ENCODE measurements at places on chromosomes 16 and 17. TPM values are rescaled to one million over a fixed set of nuclear protein-coding genes. Genes with fewer than 3 reads are reported as not detected.

Gene C16orf96
- not detected for total RNA-seq

Gene OMG
- not detected for total RNA-seq

Gene CSH2
- total RNA-seq: not detected

Gene SLC12A3
- total RNA-seq: not detected

Gene ARSG
- total RNA-seq: 2.4 TPM

Gene CD300H
- total RNA-seq: not detected

DNA sequence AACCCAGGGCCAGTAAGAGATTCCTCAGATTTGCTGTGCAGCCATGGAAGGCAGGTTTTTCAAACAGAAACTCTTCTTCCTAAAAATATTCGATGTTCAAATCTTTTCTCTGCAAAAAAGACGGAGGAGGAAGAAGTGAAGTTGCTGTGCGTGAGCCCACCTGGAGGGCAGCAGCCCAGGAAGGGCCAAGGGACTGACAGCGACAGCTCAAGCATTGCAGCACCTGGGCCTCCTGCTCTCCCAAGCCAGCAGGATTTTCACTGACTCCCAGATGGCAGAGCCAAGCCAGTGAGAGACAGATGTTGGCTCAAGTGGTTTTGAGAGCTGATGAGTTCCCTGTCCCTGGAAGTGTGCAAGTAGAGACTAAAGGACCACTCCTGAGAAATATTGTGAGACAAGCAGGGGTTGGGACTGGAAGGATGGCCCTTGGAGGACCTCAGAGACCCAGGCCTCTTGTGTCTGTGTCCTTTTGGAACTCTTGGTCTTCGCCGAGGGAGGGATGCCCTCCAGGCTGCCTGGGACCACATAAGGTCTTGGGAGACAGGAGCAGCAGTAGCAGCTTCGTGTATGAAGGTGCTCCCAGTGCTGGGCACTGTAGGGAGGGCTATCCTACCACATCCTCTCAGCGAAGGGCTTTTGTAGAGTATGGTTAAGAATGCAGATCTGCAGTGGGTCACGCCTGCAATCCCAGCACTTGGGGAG, 29.3 kb upstream of the TNFRSF13B start:
- no peaks in the 10 kb centered on the region for H3K36me3 ChIP-seq
- H3K27me3 ChIP-seq: no peaks in the 10 kb centered on the region
- no peak for DNase-seq

- no peak for DNase-seq
- H3K27me3 ChIP-seq: peaks cover 52% of the 10 kb centered on the region
- no peak overlapping the region for H3K27ac ChIP-seq
- H3K4me1 ChIP-seq: no peaks in the 10 kb centered on the region
Measured at GRCh38 chr17:74722782-74723181, 10.1 kb upstream of the CD300LF start.

DNA sequence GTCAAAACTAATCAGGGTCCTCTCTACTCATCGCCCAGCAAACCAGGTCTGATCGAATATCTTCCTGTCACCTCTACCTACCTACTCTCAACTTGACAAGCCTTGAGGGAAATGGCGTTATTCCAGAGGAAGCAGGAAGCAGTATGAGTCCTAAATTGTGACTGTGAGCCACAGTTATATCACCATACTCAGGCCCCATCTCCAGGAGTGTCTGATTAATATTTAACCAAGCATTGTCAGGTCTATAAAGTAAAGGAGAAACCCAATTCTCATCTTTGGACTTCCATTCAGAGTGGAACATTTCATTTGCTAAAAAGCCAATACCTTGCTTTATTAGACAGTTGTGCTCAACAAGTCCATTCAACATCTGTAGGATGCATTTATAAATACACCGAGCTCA, 17.8 kb upstream of the CLEC3A start:
- H3K27ac ChIP-seq: no peak overlapping the region
- DNase-seq: no peak
- no peaks in the 10 kb centered on the region for H3K4me1 ChIP-seq
- H3K36me3 ChIP-seq: no peaks in the 10 kb centered on the region

GRCh38 chr17:81902023-81902652, at the start of gene NPB:
Gene NPB (plus strand): TSS chr17:81902238. CDS start chr17:81902278, 40 bp downstream.
- peak within 1 kb of the TSS; percentile 30 for H3K4me3 ChIP-seq
- peaks cover 41% of the 10 kb centered on the region for H3K36me3 ChIP-seq
- DNase-seq: peak; percentile 36
- H3K4me1 ChIP-seq: no peaks in the 10 kb centered on the region

GRCh38 chr17:59812139-59812538, 80.6 kb downstream of the TUBD1 start:
- H3K27me3 ChIP-seq: no peaks in the 10 kb centered on the region
- H3K27ac ChIP-seq: peak overlapping the region; percentile 6

- H3K36me3 ChIP-seq: peaks cover 19% of the 10 kb centered on the region
- no peaks in the 10 kb centered on the region for H3K27me3 ChIP-seq
- no peak overlapping the region for H3K4me3 ChIP-seq
- peaks cover 11% of the 10 kb centered on the region for H3K4me1 ChIP-seq
- H3K27ac ChIP-seq: no peak overlapping the region
Measured at GRCh38 chr17:42967925-42968324, 3.7 kb upstream of the AARSD1 start.

DNA sequence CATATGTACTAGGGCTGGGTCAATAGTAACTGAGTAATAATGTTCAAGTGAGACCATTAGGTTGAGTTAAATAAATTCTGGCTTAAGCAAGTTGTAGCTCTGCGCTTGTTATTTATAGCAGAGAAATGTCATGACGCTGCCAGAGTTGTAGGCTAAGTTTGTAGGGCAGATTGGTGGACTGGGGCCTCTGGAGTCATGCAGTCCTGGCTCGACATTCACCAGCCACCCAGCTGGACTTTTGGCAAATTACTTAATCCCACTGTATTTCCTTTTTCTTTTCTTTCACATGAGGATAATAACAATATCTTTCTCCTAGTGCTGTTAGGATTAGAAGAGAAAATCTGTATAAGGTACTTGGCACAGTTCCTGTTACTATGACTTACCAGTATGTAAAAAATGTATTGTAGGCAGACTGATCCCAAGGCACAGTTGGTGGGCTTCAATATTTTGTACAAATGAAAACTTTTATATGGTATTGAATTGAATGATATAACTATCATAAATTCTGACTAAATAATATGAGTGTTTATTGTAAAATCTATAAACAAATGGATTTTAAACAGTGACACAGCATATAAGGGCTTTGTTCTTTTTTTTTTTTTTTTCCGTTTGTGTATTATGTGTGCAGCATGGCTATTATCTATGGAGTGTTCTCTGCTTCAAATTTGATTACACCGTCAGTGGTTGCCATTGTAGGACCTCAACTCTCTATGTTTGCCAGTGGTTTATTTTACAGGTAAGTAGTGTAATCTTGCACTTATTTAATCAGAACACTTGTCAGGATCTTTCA, 2.6 kb downstream of the MFSD11 start:
- H3K27ac ChIP-seq: no peak overlapping the region
- peaks cover 40% of the 10 kb centered on the region for H3K36me3 ChIP-seq
- no peak for DNase-seq
- no peaks in the 10 kb centered on the region for H3K4me1 ChIP-seq
- H3K4me3 ChIP-seq: no peak overlapping the region
- no peaks in the 10 kb centered on the region for H3K27me3 ChIP-seq

DNA sequence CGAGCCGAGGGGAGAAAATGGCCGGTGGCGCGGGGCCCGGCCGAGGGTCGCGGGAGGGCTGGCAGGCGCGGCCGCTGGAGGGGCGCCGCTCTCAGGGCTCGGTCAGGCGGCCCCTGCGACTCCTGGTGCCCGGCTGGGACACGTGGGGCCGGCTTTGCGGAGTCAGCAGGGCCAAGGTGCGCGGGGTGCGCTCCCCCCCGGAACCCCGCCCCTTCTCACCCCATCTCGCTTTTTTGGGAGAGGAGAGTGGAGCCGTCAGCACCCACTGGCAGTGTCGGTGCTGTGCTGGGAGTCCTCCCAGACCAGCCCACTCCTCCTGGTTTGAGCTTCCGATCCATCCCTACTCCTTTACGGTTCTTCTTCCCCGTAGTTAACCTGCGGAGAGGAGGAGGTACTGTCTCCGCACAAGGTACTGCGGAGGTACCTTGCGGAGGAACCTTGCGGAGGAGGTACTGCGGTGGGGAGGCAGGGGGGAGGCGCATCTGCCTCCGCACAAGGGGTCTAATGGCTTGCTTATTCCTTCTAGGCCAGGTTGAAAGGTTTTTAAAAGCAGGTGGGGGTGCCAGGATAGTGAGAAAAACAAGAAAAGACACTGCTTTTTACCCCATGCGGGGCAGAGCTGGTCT, 19.1 kb upstream of the CBX8 start:
- no peak overlapping the region for H3K4me3 ChIP-seq
- H3K36me3 ChIP-seq: peaks cover 27% of the 10 kb centered on the region
- H3K27ac ChIP-seq: no peak overlapping the region

DNA sequence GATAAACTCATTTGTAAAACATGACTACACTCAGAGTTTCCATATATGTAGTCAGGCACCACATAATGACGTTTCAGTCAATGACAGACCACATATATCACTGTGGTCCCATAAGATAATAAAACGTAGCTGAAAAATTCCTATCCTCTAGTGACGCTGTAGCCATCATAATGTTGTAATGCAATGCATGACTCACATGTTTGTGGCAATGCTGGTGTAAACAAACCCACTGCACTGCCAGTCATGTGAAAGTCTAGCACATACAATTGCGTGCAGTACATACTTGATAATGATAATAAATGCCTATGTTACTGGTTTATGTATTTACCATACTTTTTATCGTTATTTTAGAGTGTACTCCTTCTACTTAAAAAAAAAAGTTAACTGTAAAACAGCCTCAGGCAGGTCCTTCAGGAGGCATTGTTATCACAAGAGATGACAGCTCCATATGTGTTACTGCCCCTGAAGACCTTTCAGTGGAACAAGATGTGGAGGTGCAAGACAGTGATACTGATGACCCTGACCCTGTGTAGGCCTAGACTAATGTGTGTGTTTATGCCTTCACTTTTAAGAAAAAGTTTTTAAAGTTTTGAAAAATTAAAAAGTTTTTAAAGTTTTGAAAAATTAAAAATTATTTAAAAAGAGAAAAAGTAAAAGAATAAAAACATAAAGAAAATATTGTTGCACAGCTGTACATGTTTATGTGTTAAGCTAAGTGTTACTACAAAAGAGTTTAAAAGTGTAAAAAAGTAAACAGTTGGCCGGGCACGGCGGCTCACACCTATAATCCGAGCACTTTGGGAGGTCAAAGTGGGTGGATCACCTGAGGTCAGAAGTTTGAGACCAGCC, 9.0 kb downstream of the STAT5B start:
- H3K27me3 ChIP-seq: no peaks in the 10 kb centered on the region
- H3K27ac ChIP-seq: no peak overlapping the region
- H3K36me3 ChIP-seq: no peaks in the 10 kb centered on the region

- no peak for DNase-seq
- no peaks in the 10 kb centered on the region for H3K36me3 ChIP-seq
- H3K4me1 ChIP-seq: no peaks in the 10 kb centered on the region
- peaks cover 11% of the 10 kb centered on the region for H3K27me3 ChIP-seq
Measured at GRCh38 chr17:38994026-38994425, 26.8 kb upstream of the FBXO47 start.

DNA sequence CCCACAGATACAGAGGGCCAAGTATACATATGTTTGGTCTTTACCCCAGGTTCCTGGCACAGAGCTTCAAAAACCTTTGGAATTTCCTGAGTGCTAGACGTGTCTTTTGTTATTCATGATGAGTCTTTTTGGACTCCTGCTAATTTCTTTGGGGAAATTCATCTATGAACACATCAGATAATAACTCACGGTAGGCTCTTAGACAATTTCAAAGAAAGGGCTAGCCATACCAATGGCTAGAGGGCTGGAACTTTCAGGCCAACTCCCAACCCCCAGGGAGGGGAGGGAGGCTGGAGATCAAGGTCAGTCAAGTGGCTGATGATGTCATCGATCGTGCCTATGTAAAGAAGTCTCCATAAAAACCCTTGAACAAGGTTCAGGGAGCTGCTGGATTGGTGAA, 101.9 kb downstream of the STX8 start:
- H3K27ac ChIP-seq: no peak overlapping the region
- no peaks in the 10 kb centered on the region for H3K27me3 ChIP-seq
- H3K4me1 ChIP-seq: no peaks in the 10 kb centered on the region
- H3K4me3 ChIP-seq: no peak overlapping the region
- H3K36me3 ChIP-seq: no peaks in the 10 kb centered on the region
- DNase-seq: no peak

GRCh38 chr17:61345825-61346666, 53.6 kb upstream of the TBX2 start:
- H3K4me1 ChIP-seq: no peaks in the 10 kb centered on the region
- no peak for DNase-seq
- no peak overlapping the region for H3K27ac ChIP-seq
- H3K4me3 ChIP-seq: no peak overlapping the region
- peaks cover 15% of the 10 kb centered on the region for H3K27me3 ChIP-seq
- H3K36me3 ChIP-seq: no peaks in the 10 kb centered on the region

GRCh38 chr17:37488607-37489196, 989 bp upstream of the DUSP14 start:
- peak overlapping the region; percentile 63 for H3K27ac ChIP-seq
- H3K36me3 ChIP-seq: peaks cover 36% of the 10 kb centered on the region
- peak; percentile 99 for DNase-seq
- no peaks in the 10 kb centered on the region for H3K27me3 ChIP-seq
- peaks cover 46% of the 10 kb centered on the region for H3K4me1 ChIP-seq

GRCh38 chr17:28715217-28715616, 2.5 kb downstream of the RAB34 start:
- no peak for DNase-seq
- H3K4me1 ChIP-seq: peaks cover 18% of the 10 kb centered on the region
- H3K27ac ChIP-seq: no peak overlapping the region
- H3K27me3 ChIP-seq: no peaks in the 10 kb centered on the region
- H3K4me3 ChIP-seq: no peak overlapping the region

DNA sequence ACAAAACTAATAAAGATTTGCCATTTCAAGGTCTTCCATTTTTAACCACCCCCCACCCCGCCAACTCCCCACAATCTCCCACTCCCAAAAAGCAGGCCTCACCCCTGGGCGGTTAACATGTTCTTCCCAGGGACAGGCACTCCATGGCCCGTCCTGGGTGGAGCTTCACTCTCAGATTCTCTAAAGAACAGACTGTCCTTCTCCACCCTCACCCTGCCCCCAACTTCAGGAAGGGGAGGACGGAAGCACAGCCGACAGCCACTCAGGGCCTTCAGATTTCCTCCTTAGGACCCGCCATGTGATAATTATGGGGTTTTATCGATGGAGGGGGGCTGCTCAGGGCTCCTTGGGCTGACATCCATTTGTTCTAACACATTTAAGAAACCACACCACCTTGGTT, 61.9 kb downstream of the ZFHX3 start:
- H3K36me3 ChIP-seq: no peaks in the 10 kb centered on the region
- peaks cover 33% of the 10 kb centered on the region for H3K4me1 ChIP-seq
- no peak for DNase-seq
- H3K27ac ChIP-seq: no peak overlapping the region
- no peak overlapping the region for H3K4me3 ChIP-seq
- no peaks in the 10 kb centered on the region for H3K27me3 ChIP-seq

DNA sequence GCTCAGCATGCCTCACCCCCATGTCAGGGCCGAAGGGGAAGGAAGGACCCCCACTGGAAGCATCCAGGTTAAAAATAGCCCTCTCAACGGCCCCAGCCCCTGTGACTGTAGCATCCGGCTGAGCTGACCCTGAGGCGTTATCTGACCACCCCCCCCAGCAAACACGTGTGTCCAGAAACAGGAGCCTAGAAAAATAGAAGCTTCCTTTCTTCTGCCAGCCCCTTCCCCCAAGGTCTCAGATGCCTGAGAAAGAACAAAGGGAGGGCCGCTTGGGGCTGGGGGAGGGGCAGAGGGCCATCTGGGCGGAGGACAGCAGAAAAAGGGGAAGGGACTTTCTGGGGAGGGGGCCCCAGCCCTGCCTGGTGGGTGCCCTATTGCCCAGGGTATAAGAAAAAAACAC, 55.8 kb downstream of the ACTG1 start:
- DNase-seq: no peak
- H3K27me3 ChIP-seq: peaks cover 34% of the 10 kb centered on the region

- H3K27me3 ChIP-seq: no peaks in the 10 kb centered on the region
- H3K4me3 ChIP-seq: no peak overlapping the region
- no peaks in the 10 kb centered on the region for H3K4me1 ChIP-seq
- no peak overlapping the region for H3K27ac ChIP-seq
- no peaks in the 10 kb centered on the region for H3K36me3 ChIP-seq
- no peak for DNase-seq
Measured at GRCh38 chr16:17992416-17992815, 344.1 kb downstream of the NPIPA8 start.

All from Calu3 (cell line).